ENCODE measurements at places on chromosomes 3 and 15.

DNA sequence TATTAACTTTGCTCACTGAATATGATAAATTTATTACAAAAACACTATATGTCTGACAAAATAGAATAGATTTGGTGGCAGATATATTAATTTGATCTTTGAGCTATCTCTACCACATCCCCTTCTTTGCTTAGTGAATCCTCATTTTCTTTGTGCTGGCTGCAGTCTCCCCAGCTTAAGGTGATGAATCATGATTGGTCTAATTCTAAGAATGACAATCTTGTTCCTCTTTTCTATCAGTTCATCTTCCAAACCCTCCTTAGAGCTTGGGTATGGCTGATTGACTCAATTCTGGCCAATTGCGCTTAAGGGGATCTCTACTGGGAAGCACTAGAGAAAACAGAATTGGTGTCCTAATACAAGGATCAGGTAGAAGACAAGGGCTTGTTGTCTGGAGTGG is 309.6 kb upstream of the GOLIM4 start:
- DNase-seq = no peak

- no peak for DNase-seq
Observed at GRCh38 chr3:127988770-127989557, 63.3 kb upstream of the SEC61A1 start.

GRCh38 chr15:99928429-99928981 is 195.3 kb upstream of the LYSMD4 start:
- no peak for DNase-seq

- no peak for DNase-seq
Observed at GRCh38 chr3:79258479-79258878, 509.3 kb downstream of the ROBO1 start.

- no peak for DNase-seq
Observed at GRCh38 chr3:170632780-170633179, 46.9 kb upstream of the SLC7A14 start.

DNA sequence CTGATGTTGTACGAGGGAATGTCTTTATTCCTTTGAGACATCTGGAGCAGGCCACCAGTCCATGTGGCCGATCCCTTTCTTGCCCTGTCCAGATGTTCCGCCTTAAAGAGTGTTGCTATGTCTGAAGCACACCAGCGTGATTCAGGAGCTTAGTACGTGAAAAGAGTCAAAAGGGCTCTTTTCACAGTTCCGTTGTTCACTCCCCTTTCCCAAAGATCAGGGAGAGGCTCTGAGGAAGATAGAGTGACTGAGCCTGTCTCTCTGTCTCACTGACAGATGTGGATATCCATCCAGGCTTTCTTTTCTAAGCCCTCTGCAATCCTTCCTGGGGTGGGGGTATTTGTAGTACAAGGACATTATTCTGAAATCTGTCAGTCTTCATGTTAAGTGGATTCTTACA is 262.5 kb upstream of the LRTM1 start:
- no peak for DNase-seq

GRCh38 chr3:38374221-38374620 is 27.6 kb downstream of the XYLB start:
- no peak for DNase-seq

DNA sequence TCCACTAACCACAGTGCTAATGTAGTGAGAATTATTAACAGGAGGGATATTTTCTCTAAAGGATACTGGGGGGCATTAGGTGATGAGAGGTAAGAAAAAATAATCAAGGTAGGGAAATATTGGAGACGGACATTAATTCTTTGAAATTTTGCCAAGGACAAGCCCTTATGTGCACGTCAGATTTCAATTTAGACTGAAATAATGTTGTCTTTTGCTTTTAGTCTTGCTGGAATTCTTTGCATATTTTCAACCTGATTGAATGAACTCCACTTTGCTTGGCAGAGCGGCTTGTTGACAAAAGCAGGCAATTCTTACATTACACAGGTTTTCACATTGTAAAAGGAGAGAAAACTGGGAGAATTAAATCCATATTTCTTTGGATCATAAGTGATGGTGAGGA is 25.0 kb upstream of the C3orf52 start:
- DNase-seq = no peak

DNA sequence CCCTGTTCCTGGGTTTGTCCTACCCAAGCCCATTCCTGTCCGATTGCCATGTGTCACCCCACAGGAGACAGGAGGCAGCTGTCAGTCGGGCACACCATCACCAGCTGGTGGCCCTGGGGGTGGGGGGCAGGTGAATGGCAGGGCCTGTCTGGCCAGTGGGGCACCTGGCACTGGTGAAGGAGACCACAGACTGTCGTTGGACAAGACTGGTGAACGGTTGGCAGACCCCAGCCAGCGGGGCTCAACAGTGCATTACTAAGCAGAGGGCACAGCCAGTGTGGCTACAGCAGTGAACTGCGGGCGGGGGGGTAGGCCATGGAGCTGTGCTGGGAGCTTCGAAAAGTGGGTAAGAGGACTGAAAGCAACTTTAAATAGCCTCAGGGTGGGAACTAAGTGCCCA is 2.1 kb downstream of the SEMA7A start:
- DNase-seq = no peak

GRCh38 chr15:91289324-91289723 is 189.3 kb downstream of the SV2B start:
- DNase-seq = no peak

DNA sequence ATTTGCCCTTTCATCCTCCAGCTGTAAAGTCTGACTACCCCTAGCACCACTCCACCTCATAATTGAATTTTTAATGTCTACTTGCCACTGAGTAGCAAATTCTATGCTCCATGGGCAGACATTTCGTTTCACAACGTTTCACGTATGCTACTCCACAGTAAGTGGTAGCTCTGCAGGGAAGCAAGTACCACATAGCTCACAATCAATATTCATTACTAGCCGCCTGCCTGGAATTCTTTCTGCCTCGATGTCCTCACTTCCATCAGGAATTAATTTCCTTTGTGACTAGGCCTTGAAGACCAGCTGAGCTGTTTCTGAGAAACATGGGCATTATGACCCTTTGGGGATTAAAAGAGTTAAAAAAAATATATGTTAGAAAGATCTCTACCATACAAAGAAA is 15.3 kb downstream of the NPTN start:
- DNase-seq = no peak

- no peak for DNase-seq
Observed at GRCh38 chr15:61712129-61712759, 348.0 kb downstream of the VPS13C start.

- no peak for DNase-seq
Observed at GRCh38 chr15:67085237-67085817, 19.9 kb downstream of the SMAD3 start.

GRCh38 chr15:41332194-41333025 is at the start of the genes NUSAP1 and OIP5:
TSS of gene NUSAP1 (plus strand) at chr15:41332881. CDS start at chr15:41332958, 77 bp downstream.
TSS of gene OIP5 (minus strand) at chr15:41332591. CDS start at chr15:41332561, 30 bp downstream.
- peak; percentile 98 for DNase-seq

GRCh38 chr3:28286595-28286994 is 45.2 kb downstream of the CMC1 start:
- DNase-seq = peak; percentile 2

- DNase-seq = no peak
Observed at GRCh38 chr3:107969994-107970819, 120.6 kb downstream of the CD47 start.

DNA sequence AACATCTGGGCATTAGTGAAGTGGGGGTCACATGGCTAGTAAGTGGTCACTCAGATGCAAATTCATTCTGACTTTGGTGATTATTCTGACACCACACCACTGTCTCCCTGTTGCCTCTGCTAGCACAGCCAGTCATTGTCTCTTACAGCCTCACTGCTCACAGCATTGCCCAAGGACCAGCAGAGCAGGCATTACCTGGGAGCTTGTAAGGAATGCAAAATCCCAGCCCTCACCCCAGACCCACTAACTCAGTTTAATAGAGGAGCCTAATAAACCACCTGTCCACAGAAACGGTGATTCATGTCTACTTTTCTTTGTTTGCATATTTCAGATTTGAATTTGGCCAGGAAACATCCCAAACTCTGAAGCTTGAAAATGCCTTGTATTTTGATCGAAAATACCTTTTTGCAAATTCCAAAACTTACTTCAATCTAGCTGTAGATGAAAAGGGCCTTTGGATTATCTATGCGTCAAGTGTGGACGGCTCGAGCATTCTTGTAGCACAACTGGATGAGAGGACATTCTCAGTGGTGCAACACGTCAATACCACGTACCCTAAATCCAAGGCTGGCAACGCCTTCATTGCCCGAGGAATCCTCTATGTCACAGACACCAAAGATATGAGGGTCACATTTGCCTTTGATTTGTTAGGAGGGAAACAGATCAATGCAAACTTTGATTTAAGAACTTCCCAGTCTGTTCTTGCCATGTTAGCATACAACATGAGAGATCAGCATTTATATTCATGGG is 62.7 kb downstream of the GLDN start:
- no peak for DNase-seq

GRCh38 chr3:165393461-165393860 is 197.3 kb upstream of the SLITRK3 start:
- no peak for DNase-seq

DNA sequence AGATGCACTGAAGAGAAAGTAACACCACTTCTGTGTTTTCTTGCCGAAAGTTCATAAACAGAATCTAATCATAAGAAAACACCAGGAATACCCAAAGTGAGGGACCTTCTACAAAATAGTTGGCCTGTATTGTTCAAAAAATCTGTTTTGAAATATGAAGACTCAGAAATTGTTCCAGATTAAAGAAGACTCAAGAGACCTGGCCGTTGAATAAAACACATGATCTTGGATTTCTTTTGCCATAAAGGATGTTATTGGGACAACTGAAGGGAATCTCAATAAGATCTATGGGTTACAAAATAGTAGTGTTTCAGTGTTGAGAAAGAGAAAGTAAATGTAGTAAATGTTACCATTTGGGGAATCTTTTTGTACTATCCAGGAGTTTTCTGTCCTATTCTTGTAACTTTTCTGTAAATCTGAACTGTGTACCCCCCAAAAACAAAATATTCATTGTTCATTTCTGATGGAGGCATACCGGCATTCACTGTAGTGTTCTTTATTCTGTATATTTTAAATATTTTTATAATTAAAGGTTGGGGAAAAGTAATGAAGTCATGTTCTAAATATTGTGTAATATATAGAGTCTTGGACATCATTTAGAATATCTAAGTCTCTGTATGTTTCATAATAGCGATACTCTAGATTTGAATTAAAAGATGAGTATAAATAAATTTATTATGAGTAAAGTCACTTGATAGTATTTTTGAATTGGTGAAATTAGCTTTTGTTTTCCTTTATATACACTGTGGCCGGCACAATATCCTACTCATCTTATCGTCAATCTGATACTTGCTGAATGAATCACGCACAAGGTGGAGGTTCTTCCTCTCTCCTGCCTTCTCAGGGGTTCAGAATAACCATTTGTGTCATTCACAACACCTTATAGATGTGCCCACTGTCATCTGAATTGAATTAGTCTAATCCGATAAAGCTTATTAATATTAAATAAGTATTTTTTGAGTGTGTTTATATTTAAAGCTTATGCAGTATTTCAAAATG is 66.7 kb downstream of the TRAK1 start:
- DNase-seq = no peak

- DNase-seq = no peak
Observed at GRCh38 chr15:52105846-52106245, 6.7 kb downstream of the BCL2L10 start.

GRCh38 chr3:21654241-21654640 is 96.8 kb downstream of the ZNF385D start:
- DNase-seq = no peak

DNA sequence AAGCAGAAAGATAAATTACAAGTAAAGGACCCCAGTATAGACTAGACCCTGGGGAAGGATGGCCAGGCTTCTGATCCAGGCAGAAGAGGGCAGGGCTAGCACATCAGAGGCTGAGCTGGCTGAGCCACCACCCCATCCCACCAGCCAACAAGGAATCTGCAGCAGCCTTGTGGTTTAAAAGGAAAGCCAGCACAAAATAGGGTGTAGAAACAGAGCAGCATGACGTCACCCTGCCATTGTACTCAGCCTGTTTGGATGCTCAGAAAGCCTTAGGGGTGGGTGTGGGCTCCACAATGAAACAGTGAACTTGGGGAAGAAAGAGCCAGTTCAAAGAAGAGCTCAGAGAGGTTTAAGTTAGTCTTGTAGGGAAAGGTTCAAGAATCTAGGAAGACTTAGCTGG is 28.2 kb downstream of the DUOX1 start:
- DNase-seq = no peak

GRCh38 chr15:31230630-31231485 is 95.8 kb upstream of the KLF13 start:
- DNase-seq = no peak

Data from NCI-H1436 treated with DMSO at 0.1 percent for 48 hours (cell line).